ENCODE measurements at places on chromosomes 1 and 21.
A peak's percentile ranks its signal among the peaks of the same experiment; 100 is the strongest.

- no peaks in the 10 kb centered on the region for H3K4me1 ChIP-seq
- no peak overlapping the region for H3K27ac ChIP-seq
- no peak for DNase-seq
- H3K36me3 ChIP-seq, result no peaks in the 10 kb centered on the region
- H3K4me3 ChIP-seq, result no peak overlapping the region
- no peaks in the 10 kb centered on the region for H3K27me3 ChIP-seq
These were observed 7.2 kb downstream of the APCS start for GRCh38 chr1:159594625-159595405.

GRCh38 chr1:109531380-109531779 is 8.3 kb upstream of the GPR61 start:
- H3K4me3 ChIP-seq, result no peak overlapping the region
- no peaks in the 10 kb centered on the region for H3K36me3 ChIP-seq
- H3K4me1 ChIP-seq, result peaks cover 5% of the 10 kb centered on the region
- no peak overlapping the region for H3K27ac ChIP-seq
- H3K27me3 ChIP-seq, result no peaks in the 10 kb centered on the region

- peak overlapping the region; percentile 99 for H3K4me3 ChIP-seq
- H3K27me3 ChIP-seq, result no peaks in the 10 kb centered on the region
- DNase-seq, result no peak
- H3K27ac ChIP-seq, result peak overlapping the region; percentile 81
- peaks cover 15% of the 10 kb centered on the region for H3K4me1 ChIP-seq
- H3K36me3 ChIP-seq, result peaks cover 13% of the 10 kb centered on the region
These were observed 470 bp upstream of the RTCA start for GRCh38 chr1:100265562-100265930.

GRCh38 chr1:59072583-59072947 is 224.3 kb upstream of the FGGY start:
- no peak for DNase-seq
- no peak overlapping the region for H3K4me3 ChIP-seq
- no peaks in the 10 kb centered on the region for H3K27me3 ChIP-seq
- no peaks in the 10 kb centered on the region for H3K36me3 ChIP-seq
- H3K4me1 ChIP-seq, result no peaks in the 10 kb centered on the region

- no peak for DNase-seq
- no peaks in the 10 kb centered on the region for H3K27me3 ChIP-seq
- H3K27ac ChIP-seq, result no peak overlapping the region
- peaks cover 11% of the 10 kb centered on the region for H3K4me1 ChIP-seq
- no peaks in the 10 kb centered on the region for H3K36me3 ChIP-seq
These were observed 3.8 kb upstream of the TAL1 start for GRCh38 chr1:47235806-47236205.

GRCh38 chr1:221166559-221167318 is 287.5 kb downstream of the HLX start:
- no peaks in the 10 kb centered on the region for H3K36me3 ChIP-seq
- H3K4me3 ChIP-seq, result no peak overlapping the region
- DNase-seq, result no peak
- H3K27ac ChIP-seq, result no peak overlapping the region
- peaks cover 3% of the 10 kb centered on the region for H3K4me1 ChIP-seq

Measured in thoracic aorta (tissue), 2 donors.